Ureter (tissue), 1 donor: ENCODE measurements at places on chromosomes 11 and 22. TPM values are rescaled to one million over a fixed set of nuclear protein-coding genes. Genes with fewer than 3 reads are reported as not detected.
A peak's percentile ranks its signal among the peaks of the same experiment; 100 is the strongest.

GRCh38 chr11:35393098-35393497 lies 26.3 kb downstream of the SLC1A2 start:
- no peak for DNase-seq

DNA sequence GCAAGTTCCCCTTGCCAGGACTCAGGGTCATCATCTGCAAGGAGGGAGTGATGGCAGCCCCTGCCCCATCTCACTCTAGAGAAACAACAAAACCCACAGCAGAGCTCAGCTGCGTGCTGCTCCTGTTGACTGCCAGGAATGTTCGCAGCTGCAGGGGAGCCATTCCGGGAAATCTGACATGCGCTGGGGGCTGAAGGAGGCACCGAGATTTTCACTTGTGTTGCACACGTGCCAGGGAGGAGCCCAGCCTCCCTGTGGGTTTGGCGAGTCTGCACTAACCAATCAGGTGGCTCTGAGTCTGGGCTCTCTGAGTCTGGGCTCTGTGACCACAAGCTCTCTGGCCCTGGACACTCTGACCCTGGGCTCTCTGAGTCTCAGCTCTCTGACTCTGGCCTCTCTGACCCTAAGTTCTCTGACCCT lies 10.5 kb downstream of the FGF3 start:
- DNase-seq, result no peak

GRCh38 chr22:28025333-28025732 lies 106.3 kb upstream of the PITPNB start:
- DNase-seq, result peak; percentile 34

The ATXN10 gene
- total RNA-seq, result 193 TPM

The SFI1 gene
- total RNA-seq, result 76.9 TPM

The ISX gene
- not detected for total RNA-seq

The WBP2NL gene
- total RNA-seq, result 4.2 TPM

The APOA4 gene
- total RNA-seq, result not detected

The AQP11 gene
- 0.34 TPM for total RNA-seq

The OR6T1 gene
- not detected for total RNA-seq
